ENCODE measurements at places on chromosomes 3 and 15. TPM values are rescaled to one million over a fixed set of nuclear protein-coding genes. Genes with fewer than 3 reads are reported as not detected.

Gene NR1D2
- 4.8 TPM for total RNA-seq

Gene CLEC3B
- total RNA-seq: not detected

Gene DOCK3
- 1.9 TPM for total RNA-seq

Gene BFSP2
- total RNA-seq: not detected

Gene DPPA4
- 1.1 TPM for total RNA-seq

Gene PLA2G4D
- not detected for total RNA-seq

Gene TKT
- 285 TPM for total RNA-seq

Gene SLC28A1
- not detected for total RNA-seq

Gene CYP8B1
- total RNA-seq: not detected

Gene SMCO1
- not detected for total RNA-seq

Gene CADM2
- 0.40 TPM for total RNA-seq

Gene MAP1A
- 0.68 TPM for total RNA-seq

Gene ROPN1
- not detected for total RNA-seq

Gene LRRC2
- not detected for total RNA-seq

Gene MYO5A
- 18.1 TPM for total RNA-seq

Gene CFAP20DC
- 1.6 TPM for total RNA-seq

Gene CCR2
- 0.16 TPM for total RNA-seq

Gene DUSP7
- 22.0 TPM for total RNA-seq

Gene GOLGA8M
- 1.1 TPM for total RNA-seq

Gene PLAAT1
- 0.28 TPM for total RNA-seq

Gene ZNF770
- total RNA-seq: 73.2 TPM

Gene PODXL2
- 1.7 TPM for total RNA-seq

Gene FHIT
- total RNA-seq: 9.0 TPM

Gene PYGO1
- not detected for total RNA-seq

Gene GOLGA8S
- total RNA-seq: not detected

All from activated naive CD8-positive, alpha-beta T cell treated with anti-CD3 and anti-CD28 coated beads for 36 hours (primary cell).